Activated CD4-positive, alpha-beta memory T cell treated with anti-CD3 and anti-CD28 coated beads, Interleukin-2, amount 10 ng/mL, durations not matched to agents 7 days and 5 days (primary cell): ENCODE measurements at places on chromosomes 13 and 19. TPM values are rescaled to one million over a fixed set of nuclear protein-coding genes. Genes with fewer than 3 reads are reported as not detected.

Gene KLF16
- 25.7 TPM for total RNA-seq

Gene ZNF845
- 10.0 TPM for total RNA-seq

DNA sequence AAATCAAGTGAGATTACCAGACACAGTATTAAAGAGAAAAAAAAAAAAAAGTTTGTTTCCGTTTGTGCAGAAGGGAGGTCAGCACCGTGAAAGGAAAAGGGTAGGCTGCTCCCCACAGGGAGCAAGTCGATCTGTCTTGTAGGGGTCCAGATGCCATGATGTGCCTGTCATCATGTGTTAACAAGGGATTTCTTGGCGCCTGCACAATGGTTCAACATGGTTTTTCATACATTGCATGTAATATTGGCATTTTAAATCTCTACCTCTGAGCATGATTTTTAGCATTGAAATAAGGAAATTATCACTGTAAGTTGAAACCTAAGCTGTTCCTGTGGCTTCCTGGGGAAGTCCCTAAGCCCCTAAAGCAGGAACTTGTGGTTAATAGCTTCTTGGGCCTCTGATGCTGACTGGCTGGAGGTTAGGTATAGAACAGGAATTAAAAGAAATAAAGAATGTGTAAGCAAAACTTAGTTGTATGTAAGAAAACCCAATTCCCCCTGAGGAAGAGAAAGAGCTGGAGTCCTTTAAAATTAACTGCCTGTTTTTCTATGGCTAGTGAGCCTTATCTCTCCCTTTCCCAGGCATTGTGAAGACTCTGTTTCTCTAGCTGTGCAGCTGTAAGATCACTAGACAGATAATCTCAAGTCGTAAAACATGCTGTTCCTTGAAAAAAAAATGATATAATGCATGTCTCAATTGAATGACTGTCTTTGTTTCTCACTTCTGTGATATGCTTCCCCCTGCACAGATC, 7.4 kb upstream of the FCGBP start:
- DNase-seq = peak; percentile 60

Gene C19orf25
- total RNA-seq = 38.5 TPM

DNA sequence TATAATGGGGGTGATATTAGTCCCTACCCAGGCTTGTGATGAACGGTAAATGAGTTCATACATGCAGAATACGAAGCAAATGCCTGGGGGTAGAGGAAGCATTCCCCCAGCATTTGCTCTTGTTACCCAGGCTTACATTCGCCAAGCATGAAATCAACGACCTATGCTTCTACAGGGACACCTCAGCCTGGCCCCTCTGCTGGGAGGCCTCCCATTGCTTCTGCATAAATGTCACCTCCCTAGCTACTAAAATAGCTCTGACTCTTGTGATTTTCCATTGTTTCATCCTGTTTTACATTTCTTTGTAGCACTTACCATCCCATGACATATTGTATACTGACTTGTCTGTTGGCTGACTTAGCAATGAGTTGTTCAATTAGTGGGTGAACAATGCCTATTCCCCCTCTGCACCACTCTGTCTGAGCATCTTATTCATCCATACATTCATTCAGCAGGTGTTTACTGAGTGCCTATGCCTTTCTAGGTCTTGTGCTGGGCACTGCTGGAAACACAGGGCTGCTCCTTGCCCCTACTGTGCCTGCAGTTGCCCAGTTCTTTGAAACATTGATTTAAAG, 47.0 kb downstream of the SPTBN4 start:
- no peak for DNase-seq

- DNase-seq = peak; percentile 33
Measured at GRCh38 chr19:4368128-4368820, 24.9 kb downstream of the MPND start.

- peak; percentile 35 for DNase-seq
Measured at GRCh38 chr13:27997904-27998522, 9.5 kb upstream of the URAD start.

DNA sequence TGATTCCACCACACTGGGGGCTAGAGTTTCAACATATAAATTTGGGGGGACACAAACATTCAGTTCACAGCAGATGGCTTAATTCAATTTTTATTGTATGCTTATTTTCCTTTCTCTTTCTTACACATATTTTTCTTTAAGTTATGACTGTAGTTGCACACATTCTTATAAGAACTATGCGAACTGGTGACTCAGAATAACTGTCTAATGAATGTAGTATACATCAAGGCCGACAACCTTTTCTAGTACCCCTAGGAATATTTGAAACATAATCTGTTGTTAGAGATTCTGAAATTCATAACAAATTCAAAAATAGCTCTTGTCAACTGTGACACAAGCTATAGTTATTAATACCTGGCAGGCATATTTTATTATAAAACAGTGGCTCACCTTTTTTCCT, 695.6 kb downstream of the PCDH9 start:
- no peak for DNase-seq

Gene ICAM5
- 0.53 TPM for total RNA-seq
